ENCODE measurements at places on chromosomes 5 and 9. TPM values are rescaled to one million over a fixed set of nuclear protein-coding genes. Genes with fewer than 3 reads are reported as not detected.

DNA sequence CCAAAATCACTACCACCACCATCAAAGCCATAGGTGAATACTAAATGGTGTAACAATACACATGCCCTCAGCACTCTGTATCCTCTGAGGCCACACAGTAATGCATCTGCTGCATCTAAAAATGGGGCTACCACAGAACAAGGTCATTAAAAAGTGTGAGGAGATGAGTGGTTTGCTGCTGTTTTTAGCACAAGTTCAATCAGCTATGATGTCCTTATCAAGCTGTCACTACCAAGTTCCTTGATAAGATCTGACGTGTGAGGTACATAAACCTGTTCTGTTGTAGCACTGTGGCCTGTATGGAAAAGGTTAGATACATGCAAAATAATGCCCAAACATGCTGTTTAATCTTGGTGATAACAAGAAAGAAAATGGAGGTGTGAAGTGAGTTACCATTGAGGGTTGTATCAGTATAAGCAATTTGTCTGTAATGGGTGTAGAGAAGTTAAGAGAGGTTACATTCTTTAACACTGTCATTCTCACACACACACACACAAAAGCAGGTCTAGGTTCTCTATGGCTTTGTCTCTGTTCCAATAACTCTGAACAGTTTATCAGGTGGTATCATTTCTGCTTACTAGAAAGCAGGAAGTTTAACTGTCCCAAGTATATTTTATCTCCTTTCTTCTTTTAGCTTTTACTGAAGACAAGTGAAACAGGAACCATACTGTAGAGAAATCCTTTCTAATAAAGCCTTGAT is 252.9 kb downstream of the CWC27 start:
- DNase-seq, result no peak

- no peak for DNase-seq
These were observed 42.3 kb downstream of the ZFAND5 start for GRCh38 chr9:72322678-72323077.

DNA sequence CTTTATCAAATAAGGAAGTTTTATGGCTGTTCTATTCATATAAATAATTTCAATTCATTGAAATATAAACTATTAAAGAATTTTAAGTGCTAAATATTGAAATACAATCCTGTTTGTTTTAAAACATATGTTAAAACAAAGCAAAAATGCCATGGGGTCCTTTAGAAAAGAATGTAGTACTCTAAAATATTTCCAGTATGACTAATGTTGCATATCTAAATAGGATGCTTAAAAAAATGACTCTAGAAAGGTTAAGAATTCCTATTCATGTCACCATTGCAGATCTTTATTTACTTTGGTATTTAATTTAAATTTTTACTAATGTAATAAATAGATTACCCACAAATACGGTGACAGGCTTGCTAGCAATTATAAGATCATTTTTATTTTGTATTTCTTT is 132.3 kb downstream of the ZNF608 start:
- no peak for DNase-seq

GRCh38 chr5:34791761-34792244 is 47.2 kb upstream of the TTC23L start:
- no peak for DNase-seq

- DNase-seq, result no peak
These were observed 13.4 kb upstream of the XPA start for GRCh38 chr9:97710356-97711222.

FOXD4 gene
- total RNA-seq, result not detected

GRCh38 chr9:15248621-15249020 is 58.4 kb downstream of the TTC39B start:
- no peak for DNase-seq

SOHLH1 gene
- total RNA-seq, result not detected

GRXCR2 gene
- total RNA-seq, result not detected

DNA sequence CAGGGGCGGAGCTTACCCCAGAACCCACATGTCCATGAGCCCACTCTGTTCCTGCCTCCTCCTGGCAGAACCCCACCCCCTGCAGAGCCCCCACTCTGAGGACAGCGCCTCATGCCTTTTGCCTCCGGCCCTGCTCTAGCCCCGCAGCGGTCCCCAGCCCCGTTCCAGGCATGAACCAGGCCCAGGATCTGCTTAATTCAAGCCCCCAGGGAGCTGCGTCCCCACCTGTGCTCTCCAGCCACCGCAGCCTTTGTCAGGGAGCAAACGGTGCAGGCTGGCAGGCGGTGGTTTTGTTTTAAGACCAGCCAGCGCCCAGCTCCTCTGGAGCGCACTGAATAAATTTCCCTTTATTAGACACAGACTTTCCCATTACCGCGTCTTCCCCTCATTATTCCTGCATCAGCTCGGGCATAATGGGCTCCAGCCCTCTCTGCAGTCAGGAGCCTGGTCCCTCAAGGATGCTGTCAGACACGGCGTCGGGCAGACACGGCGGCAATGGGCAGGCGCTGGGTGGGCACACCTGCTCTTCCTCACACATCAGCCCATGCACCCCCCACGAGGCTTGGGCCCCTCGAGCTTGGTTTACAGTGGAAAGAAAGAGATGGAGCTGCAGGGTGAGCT is 137.6 kb downstream of the OLFM1 start:
- DNase-seq, result no peak

DNA sequence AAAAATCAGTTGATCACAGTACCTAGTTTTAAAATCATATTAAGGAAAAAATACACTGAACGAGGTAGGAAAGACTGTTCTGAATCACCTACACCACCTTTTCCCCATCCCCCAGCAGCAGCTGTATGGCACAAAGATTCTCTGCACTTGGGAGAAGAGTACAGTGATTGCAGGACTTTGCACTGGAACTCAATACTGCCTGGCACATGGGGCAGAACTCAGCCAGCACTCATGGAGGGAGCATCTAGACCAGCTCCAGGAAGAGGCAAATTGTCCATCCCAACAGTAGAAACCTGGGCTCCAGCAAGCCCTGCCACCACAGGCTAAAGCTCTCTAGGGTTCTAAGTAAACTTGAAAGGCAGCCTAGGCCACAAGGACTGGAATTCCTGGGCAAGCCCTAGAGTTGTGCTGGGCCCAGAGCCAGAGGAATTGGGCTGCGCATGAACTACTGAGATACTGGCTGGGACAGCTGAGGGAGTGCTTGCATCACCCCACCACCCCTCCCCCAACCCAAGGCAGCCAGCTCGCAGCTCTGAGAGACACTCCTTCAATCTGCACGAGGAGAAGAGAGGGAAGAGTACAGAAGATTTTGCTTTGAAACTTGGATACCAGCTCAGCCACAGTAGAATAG is 654.4 kb upstream of the CDH6 start:
- peak; percentile 54 for DNase-seq

DNA sequence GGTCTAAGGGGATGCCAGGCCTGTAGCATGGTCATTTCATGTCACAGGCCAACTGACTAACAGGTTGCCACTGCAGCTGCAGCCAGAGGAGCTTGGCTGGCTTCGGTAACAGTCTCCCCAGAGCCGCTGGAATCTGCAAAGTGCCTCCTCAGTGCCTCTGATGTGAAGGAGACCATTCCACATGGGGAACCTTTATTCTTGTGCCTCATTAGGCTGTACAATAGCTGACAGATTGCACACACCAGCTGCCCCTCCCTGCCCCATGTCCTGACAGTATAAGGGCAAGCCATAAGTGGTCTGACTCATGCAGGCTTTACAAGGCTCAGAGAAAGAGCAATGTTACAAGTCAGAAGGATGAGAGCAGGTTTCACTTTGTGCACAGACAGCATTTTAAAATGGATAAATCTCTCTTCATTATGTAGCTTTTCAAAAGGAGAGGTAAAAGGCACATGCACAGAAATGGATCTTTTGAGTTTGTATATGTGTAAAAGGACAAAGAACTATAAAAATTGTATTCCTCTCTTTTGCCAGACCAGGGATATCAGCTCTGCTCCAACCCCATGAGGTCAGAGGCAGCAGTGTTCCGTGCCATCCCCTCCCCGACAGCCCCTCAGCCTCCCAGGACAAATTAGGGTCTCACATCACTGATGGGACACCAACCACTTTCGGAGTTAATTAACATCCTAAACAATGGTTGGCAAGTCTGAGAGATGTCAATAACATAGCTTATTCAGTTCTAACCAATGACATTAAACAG is 467.8 kb downstream of the TMEM232 start:
- no peak for DNase-seq

Data from left lobe of liver (tissue), 2 donors.